ENCODE measurements at places on chromosomes 5 and 9.

DNA sequence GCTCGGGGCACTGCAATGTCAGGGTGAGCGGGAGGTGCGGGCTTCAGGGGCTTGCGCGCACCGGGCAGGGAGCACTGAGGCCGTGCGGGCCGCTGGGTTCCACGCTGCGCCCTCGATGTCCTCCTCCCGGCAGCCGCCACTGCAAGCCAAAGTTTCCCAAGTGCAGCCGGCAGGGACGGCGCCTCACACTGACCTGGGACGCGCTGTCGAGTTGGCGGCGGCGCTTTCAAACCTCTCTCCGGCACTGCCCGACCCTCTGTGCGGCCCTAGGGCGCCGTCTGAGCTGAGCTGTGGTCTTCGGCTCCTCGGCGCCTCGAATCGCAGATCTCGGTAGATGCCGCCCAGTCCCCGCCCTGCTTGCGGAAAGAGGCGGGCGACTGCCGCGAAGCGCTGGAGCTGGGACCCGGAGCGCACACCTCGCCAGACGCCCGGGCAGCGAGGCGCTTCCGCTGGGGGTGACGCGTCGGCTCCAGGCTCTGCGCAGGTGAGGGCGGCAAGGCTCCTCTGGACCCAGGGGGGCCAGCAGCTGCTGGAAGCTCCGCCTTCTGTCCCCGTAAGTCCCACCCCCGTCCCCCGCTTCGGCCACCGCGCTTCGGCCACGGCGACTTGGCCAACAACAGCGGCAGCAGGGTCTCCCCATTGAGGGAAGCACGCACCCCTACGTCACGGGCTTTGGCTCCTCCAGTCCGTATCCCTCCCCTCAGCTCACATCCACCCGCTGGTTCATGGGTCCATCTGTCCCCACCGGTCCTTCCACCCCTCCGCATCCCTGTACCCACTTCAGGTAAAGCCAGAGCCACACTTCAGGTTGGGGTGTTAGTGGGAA is at the start of gene ANKRD34B:
ANKRD34B (minus strand) TSS at position 320 of the 826 bp plus-strand sequence. CDS start 10,261 bp downstream, outside the sequence.
- no peak for DNase-seq

GRCh38 chr5:52638732-52639131 is 149.0 kb upstream of the ITGA1 start:
- DNase-seq, result no peak

DNA sequence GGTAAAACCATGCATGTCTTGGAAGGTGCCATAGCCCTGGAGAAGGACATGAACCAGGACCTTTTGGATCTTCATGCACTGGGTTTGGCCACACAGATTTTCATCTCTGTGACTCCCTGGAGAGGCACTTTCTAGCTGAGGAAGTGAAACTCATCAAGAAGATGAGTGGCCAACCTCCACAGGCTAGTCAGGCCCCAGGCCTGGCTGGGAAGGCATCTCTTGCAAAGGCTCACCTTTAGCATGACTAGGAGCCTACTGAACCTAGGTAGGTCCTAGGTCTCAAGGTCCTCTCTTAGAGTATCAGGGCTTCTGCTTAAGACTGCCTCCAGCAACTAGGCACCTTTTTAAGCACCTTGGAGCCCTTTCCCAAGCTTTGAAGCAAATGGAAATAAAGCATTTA is 1448.7 kb upstream of the ACO1 start:
- DNase-seq, result no peak

DNA sequence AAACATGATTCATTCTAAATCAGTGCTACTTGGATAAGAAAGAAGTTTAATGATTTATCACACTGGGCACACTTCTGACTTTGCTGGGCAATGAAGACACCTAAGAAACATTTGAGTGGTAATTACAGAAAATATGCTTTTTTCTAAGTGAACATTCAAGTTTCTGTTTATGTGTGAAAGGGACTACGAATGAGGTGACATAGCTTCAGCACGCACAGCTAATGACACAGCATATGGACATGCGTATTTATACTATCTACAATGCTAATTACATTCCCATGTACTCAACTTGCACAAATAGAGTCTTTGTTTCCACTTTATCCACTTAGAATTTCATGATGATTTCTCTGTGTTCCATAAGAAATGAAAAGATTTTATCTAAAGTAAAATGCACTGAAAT is 40.6 kb downstream of the FREM1 start:
- DNase-seq, result no peak

DNA sequence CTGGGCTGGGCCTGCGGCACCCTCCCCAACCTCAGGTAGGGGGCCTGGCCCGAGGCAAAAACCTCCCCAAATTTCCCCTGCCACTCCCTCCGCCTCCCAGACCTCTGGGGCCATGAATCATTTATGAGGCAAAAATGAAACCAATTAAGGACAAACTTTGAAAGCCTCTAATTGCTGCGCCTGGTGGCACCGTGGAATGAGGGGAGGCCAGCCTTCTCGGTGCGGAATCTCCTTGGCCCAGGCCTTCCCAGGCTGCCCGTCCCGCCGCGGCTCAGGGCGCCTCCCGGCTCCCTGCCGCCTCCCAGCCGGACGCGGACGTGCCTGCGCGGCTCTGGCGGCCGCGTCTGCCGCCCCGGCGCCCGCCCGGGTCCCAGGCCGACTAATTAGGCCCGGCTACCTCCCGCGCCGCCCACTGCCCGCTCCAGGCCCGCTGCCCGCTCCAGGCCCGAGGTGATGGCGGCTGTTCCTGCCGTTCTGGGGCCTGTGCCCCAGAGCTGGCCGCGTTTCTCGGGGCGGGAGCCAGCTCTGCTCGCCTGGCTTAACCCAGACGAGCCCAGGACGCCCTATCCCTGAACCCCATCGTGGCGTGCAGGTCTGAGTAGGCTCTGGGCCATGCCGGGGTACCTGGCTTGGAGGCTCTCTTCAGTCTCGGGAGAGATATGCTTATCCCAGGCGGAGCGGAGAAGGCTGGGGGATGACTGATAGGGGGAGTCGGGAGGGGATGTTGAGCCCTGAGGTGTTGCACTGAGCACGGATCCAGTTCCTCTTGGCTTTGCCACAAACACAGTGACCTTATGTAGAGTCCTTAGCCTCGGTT is 20.1 kb downstream of the CXXC5 start:
- no peak for DNase-seq

DNA sequence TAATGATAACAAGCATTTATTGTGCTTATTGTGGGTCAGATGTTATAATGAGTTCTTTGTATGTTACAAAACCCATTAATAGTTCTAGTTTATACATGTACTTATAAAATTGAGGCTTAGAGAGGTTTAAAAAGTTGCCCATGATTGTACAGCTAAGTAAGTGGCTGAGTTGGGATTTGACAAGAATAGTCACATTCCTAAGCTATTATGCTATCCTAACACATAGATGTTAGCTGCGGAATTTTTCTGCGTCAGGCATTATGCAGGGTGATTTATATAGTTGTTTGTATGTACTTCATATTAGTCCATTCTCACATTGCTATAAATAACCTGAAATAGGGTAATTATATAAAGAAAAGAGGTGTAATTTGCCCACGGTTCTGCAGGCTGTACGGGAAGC is 12.5 kb downstream of the COMMD10 start:
- no peak for DNase-seq

GRCh38 chr9:133919253-133920115 is 72.6 kb downstream of the VAV2 start:
- no peak for DNase-seq

GRCh38 chr9:91179237-91180138 is 182.2 kb downstream of the AUH start:
- no peak for DNase-seq

- DNase-seq, result no peak
These were observed 30.3 kb downstream of the SLC25A46 start for GRCh38 chr5:110769000-110769681.

GRCh38 chr9:93646640-93647178 is 70.3 kb downstream of the PHF2 start:
- DNase-seq, result no peak
